ENCODE measurements at places on chromosomes 2 and 18.

- no peak for DNase-seq
These were observed 42.4 kb downstream of the CYP27C1 start for GRCh38 chr2:127177617-127178263.

DNA sequence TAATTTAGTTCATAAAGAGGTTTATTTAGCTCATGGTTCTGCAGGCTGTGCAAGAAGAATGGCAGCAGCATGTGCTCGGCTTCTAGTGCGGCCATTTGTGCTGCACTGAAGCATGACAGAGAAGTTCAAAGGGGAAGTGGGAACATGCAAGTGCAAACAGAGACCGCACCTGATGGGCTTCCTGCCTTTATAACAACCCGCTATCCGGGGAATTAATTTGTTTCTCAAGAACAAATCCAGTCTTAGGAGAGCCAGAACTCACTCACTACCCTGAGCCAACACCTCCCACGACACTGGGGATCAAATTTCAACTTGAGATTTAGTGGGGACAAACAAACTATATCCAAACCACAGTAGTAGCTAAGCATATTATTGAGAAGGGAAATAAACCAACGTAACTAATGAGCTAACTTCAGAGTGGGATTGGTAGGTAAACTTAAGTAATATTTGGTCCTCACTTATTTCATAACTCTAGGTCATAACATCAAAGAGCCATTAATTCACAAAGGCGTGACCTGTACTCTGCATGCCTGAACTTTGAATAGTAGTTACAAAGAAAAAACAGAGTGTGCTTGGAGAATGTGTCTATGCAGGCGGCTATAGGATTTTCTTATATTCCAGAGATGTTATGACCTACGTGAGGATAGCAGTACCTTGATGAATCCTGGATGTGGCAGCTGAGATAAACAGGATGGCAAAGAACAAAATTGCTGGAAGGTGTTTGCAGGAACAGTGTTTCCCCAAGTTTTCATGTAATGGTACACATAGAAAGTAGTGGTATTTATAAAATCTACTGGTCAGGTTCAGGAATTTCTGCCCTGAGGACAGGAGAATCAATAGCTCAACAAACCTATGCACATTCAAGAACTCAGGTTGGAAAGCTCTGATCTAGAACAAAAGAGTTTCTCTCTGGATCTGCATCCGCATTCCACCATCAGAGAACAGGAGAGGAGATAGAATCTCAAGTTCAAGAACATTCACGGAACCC, 845.9 kb upstream of the ID2 start:
- DNase-seq = peak; percentile 71

DNA sequence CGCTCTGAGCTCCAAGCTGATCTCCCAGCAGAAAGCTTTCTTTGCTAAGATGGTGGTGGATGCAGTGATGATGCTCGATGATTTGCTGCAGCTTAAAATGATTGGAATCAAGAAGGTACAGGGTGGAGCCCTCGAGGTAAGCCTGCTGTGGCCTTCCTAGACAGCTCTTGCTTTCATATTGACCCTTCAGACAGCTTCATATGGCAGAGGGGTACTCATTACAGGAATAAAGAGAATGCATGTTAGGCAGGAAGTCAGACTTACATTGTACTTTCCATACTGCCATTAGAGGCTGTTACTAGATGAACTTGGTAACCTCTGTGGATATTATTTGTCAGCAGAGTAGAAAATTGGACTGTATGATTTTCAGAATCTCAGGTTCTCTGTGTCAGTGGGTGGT, 10.5 kb downstream of the CCT7 start:
- no peak for DNase-seq

- DNase-seq = no peak
These were observed 155.2 kb downstream of the ALK start for GRCh38 chr2:29766191-29766590.

GRCh38 chr2:132586101-132586511, 83.9 kb downstream of the LYPD1 start:
- DNase-seq = no peak

DNA sequence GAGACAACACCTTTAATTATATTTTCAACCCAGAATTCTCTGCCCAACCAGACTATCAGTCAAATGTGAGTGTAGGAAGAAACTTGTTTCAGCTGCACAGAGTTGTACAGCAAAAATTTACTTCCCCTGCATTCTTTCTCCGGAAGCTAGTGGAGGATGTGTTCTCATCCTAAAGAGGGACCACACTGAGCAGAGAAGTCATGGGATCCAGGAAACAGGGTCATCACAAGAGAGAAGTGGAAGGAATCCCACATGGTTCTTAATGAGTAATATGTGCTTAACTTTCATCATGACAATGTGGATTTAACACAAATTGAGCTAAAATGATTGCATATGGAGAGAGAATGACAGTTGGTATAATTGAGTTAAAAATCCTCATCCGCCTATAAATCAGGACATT, 78.2 kb downstream of the INPP4A start:
- DNase-seq = no peak

- DNase-seq = no peak
These were observed 129.5 kb downstream of the ICOS start for GRCh38 chr2:204066051-204066450.

- DNase-seq = no peak
These were observed 52.7 kb upstream of the FZD7 start for GRCh38 chr2:201980946-201981345.

DNA sequence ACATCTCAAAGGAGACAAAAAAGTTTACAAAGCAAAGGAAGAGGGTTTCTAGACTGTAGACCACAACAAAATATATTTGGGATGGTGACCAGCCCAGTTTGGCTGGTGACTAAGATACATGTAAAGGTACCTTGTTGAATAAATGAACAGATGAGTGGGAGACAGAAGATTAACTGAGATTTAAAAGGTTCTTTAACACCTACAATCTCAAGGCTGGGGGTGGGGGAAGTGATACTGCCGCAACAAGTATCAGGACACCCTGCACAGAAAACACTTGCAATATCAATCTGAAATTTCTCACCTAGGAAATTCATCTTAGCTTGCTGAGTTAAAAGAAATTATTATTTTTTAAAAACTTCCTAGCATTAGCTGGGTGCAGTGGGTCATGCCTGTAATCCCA, 8.3 kb downstream of the RNF149 start:
- DNase-seq = no peak

GRCh38 chr2:15242936-15243461, 318.1 kb downstream of the NBAS start:
- DNase-seq = no peak

DNA sequence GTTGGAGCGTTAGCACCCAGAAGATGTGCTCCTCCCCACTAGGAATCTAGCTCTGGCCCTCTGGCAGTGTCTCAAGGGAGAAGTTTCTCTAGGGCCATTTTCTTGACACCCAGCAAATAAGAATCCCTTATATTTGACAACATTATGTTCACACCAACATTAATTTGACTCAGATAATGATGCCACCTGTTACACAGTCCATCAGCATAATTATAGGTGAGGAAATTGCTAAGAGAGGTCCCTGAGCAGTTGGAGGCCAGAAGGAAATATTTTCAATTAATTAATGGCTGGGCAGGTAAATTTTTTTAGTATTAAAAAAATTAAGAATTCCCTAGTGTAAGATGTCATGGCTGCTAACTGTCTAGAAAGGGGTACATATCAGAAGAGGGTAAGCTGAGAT, 36.5 kb downstream of the PRKCE start:
- DNase-seq = no peak

DNA sequence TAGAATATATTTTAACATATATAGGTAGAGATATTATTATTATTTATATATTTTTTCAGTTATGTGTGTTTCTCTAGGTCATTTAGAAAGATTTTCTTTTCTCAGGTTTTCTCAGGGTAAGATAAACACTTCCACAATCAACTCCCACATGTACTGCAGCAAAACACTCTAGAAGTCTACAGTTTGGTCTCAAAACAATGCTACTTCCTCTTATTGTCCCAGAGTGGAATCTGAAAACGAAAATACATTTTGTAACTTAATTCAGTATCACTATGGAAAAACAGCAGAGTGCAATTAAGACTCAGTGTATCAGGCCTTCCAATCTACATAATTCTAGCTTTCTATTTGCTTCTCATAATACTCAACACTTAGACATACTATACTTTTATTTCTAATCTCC, 190.1 kb upstream of the SLC35G4 start:
- DNase-seq = no peak

GRCh38 chr2:188577231-188577630, 285.6 kb downstream of the GULP1 start:
- no peak for DNase-seq

DNA sequence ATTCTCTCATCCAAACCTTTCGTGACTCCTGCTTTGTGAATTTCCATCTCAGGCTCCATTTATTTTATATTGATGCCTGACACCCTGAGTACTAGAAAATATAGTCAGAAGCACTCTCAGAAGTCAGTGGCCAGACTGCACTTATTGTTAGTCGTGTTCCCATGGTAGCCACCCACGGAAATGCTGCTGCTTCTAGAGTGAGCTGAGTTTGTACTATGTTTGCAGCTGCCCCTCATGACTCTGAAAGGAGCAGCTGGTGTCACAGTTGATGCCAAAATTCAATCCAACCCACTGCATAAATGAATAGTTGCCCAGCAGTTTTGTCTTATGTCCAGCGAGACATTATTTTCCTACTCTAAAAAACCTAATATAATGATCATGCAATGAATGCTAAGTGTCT, 265.2 kb upstream of the SPHKAP start:
- no peak for DNase-seq

DNA sequence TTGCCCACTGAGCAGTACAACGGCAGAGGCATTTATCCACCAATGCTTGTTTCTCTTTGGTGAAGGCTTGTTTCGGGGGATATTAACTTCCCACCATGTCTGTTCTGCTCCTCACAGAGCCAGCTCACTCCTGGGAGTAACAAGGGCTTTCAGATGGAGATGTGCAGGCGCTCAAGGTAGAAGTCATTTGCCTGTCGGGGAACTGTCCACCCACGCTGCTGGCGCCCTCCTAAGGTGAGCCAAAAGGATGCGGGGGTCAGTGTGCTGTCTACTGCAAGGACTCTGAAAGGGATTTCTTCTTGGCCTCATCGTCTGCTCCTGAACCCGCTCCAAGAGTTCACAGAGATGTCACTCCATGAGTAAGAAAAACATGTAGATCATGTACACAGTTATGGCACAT, 57.0 kb upstream of the CYRIA start:
- DNase-seq = no peak

DNA sequence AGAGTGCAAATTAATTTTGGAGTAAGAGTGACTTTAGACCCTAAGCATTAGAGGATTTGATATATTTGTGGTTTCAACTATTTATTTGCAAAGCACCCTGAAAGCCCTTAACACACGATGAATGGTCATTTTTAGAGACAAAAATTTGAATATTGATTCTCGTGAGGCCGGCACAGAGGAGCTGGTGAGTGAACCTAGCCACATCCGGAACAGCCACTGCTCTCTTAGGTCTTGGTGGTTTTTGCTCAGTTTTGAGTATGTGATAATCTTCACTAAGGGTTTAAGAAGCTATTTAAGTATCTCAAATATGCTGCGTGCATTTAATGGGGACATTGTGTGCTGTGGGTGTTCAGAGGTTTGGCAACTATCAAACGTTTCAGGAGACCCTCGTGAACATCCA, 204.8 kb downstream of the TSN start:
- DNase-seq = no peak

GRCh38 chr2:238267884-238268680, 20.3 kb downstream of the PER2 start:
- DNase-seq = no peak

DNA sequence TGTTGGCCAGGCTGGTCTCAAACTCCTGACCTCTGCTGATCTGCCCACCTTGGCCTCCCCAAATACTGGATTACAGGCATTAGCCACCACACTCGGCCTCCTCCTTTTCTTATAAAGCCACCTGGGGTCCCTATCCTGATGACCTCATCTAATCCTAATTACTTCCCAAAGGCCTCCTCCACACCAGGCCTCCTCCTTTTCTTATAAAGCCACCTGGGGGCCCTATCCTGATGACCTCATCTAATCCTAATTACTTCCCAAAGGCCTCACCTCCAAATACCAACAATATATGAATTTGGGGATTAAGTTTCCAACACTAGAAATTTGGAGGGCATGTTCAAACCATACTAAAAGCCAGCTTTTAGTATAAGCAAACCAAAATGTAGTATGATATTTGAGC, 9.7 kb upstream of the RMC1 start:
- DNase-seq = no peak

DNA sequence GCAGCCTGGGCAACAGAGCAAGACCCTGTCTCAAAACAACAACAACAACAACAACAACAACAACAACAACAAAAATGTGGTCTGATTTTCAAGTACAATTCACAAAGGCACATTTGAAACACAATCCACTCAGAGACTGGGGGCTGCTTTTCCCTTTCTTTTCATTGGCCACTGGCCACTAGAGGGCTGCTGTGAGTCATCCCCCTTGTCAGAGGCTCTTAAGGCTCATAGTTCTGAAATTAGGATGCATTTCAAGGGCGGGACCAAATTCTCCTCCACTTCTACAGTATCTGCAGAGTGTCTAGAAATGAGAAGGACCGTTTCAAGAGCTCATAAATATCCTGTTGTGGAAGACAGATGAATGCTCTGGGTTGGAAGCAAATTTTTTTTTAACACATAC, 285.4 kb downstream of the NRXN1 start:
- DNase-seq = peak; percentile 6

- DNase-seq = no peak
These were observed 521.0 kb downstream of the PLCL1 start for GRCh38 chr2:198325359-198325758.

GRCh38 chr18:48740851-48741485, 202.1 kb downstream of the CTIF start:
- DNase-seq = no peak

- DNase-seq = no peak
These were observed 370.8 kb downstream of the TNS1 start for GRCh38 chr2:217632043-217632442.

- DNase-seq = no peak
These were observed 28.1 kb downstream of the GFPT1 start for GRCh38 chr2:69358914-69359313.

DNA sequence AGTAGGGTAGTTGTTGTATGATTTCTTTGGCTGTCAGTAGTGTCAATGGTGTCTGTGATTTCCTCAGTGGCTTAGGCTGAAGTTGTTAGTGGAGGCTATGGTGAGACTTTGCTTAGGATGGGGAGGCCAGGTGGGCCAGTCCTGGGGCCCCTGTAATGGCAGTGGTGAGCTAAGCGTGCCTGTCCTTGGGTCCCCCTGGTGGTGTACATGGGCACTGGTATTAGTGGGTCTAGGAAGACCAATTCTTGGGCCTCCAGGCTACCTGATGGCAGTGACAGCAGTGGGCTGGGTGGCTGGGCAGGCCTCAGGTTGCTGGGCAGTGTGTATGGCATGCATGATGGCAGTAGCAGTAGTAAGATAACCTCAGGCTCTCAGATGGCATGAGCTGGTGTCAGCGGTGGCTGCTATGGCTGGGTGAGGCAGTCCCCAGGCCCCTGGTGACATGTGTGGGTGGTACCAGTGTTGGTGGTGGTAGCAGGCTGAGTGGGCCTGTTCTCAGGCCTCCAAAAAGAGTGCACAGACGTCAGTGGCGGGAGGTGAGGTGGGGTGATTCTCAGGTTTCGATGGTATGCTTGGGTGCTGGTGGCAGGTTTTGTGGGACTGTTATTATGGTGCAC, 103.2 kb downstream of the KLHL14 start:
- DNase-seq = no peak

- no peak for DNase-seq
These were observed 233.0 kb downstream of the ACTR3 start for GRCh38 chr2:114122930-114123329.

Data from NCI-H2029 treated with DMSO at 0.1 percent for 48 hours (cell line).